NCI-H1417 treated with DMSO at 0.1 percent for 48 hours (cell line): ENCODE measurements at places on chromosomes 16 and 17.
A peak's percentile ranks its signal among the peaks of the same experiment; 100 is the strongest.

DNA sequence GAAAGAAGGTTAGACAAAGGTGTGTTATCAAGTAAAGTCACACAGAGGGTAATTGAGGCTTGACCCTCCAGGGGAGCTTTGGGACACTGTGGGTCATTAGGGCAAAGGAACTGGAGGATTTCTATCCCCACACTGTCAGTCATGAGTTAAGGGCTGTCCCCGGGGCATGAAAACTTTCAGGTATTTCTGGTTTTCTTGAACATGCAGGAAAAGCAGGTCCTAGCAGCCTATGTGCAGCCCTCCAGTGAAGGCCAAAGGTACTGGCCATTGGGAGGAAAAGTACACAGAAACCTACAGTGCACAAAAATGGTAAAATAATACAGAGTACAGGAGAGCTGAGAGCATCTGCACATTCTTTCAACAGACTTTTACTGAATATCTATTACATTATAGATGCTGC is 44.4 kb upstream of the SCNN1B start:
- no peak for DNase-seq

DNA sequence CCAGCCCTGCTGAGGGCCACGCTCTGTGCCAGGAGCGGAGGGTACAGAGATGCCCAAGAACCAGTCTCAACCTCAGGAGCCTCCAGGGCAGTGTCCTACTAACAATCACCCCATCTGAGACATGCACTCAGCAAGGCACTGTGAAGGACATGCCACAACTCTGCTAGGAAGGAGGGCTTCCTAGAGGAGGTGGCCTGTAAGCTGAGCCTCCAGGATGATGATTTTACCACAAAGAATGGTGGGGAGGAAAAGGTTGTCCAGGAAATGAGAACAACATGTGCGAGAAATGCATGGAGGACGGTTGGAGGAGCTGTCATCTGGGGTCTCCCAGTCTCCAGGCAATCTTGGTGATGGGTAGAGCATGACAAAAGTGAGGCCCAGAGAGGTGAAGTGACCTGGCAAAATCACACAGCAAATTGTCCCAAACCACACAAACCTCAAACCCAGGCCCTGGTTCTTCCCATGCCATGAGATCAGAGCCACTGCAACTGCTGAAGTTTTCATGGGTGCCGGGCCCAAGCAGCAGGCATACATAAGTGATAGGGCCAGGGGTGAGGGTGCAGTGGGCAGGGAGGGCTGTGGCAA is 30.5 kb downstream of the CNGB1 start:
- no peak for DNase-seq

DNA sequence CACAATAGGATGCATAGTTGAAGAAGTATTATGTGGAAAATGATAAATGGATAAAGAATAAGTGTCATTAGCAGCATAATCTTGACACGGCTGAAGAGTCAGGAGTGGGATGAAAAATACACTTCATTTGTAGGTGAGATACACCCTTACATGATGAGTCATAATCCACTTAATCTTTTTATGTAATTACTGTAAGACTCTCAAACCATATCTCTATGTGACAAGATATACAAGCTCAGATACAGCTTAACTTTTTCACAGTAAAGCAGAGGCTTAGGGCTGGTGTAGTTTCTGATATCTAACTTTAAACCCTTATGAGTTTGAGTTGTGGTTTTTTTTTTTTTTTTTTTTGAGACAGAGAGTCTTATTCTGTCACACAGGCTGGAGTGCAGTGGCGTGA is 101.2 kb downstream of the FTO start:
- no peak for DNase-seq

GRCh38 chr16:89573826-89574680 is 1.5 kb upstream of the CPNE7 start:
- no peak for DNase-seq

- no peak for DNase-seq
Observed at GRCh38 chr17:81332914-81333528, 37.9 kb upstream of the SLC38A10 start.

GRCh38 chr17:71392715-71393567 is 727.9 kb upstream of the SOX9 start:
- DNase-seq, result no peak

DNA sequence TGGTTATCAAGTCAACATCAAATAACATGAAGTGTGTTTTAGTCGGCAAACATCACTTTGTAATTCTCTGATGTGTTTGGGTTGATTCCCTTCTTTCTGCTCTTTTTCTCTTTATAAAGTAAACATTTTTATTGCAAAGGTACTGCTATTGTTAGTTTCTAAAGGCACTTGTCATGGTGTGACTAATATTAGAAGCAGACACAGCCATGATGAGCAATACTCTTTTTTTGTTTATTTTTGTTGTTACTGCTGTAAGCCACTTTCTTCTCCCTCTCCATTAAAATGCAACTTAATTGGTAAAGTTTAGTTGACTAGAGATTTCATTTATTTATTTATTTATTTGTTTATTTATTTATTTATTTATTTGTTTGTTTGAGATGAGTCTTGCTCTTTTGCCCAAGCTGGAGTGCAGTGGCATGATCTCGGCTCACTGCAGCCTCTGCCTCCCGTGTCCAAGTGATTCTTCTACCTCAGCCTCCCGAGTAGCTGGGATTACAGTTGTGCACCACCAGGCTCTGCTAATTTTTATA is 424.7 kb downstream of the WWOX start:
- no peak for DNase-seq

- DNase-seq, result no peak
Observed at GRCh38 chr16:29318037-29318436, 88.5 kb downstream of the NPIPB11 start.

- no peak for DNase-seq
Observed at GRCh38 chr16:89534252-89534756, 26.1 kb downstream of the SPG7 start.

DNA sequence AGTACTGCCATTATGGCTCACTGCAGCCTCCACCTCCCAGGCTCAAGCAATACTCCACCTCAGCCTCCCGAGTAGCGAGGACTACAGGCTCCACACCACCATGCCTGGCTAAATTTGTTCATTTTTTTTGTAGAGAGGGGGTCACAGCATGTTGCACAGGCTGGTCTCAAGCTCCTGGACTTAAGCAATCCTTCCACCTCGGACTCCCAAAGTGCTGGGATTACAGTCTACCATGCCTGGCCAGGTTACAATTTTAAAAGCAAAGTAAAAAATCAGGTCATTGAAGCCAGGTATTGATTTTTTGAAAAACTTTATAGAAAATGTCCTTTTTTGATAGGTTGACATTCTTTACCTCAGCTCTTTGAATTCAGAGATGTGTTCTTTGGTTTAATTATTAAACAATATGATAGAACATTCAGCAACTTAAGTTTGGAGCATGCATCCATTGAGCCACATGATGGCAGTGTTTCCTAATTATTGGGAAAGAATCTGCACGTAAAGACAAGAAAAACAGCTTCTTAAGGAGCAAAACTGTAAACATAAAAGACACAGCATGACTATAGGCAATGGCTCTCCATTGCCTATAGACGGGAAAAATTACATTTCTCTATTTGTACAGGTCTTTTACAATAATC is 1.7 kb upstream of the SLC16A11 start:
- peak; percentile 25 for DNase-seq

- DNase-seq, result no peak
Observed at GRCh38 chr17:27751166-27751565, 49.2 kb downstream of the NOS2 start.

- DNase-seq, result no peak
Observed at GRCh38 chr17:34715504-34715903, 136.1 kb downstream of the TMEM132E start.

- no peak for DNase-seq
Observed at GRCh38 chr16:1050516-1050915, 22.0 kb upstream of the SSTR5 start.

DNA sequence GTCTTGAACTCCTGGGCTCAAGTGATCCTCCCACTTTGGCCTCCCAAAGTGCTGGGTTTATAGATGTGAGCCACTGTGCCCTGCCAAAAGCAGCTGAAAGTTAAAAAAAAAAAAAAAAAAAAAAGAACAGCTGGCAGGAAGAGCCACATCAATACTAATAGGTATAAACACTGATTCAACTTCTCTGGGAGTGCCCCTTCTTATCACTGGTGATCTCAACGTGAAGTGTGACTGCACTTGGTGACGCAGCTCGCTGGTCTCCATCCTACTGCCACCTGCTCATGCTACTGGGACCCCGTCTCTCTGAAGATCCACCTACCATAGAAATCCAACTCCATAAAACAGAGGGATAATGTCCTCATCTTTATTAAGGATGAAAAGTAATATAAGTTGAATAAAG is 40.8 kb downstream of the RNF157 start:
- no peak for DNase-seq

DNA sequence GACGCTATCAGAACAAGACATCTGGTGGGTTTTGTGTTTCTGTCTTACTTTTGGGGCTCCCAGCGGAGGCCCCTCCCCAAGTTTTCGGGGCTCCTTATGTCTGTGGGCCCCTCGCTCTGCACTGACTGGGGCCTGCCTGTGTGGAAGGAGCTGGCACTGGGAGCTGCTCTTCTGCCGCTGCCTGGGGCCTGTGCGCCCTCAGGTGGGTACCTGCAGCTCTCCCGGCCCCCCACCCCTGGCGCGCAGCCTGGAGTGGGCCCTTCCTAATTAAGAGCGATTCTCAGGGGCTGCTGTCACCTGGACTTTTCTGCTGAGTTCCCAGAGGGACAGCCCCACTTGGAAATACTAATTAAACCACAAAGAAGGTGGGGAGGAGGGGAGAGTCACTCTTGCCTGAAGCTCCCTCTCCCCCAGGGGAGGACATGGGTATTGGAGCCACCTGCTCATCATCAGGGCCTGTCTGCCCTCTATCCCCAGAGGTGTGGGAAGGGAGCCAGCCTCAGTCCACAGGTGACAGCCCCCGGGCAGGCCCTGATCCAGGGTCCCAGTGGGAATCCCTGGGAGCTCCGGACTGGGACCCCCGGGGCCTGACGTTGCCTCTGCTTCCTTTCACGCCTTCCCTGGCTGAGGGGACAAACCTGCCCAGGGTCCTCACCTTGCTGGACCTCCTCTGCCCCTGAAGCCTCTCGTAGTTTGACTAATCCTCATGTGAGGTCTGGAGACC is 36.5 kb downstream of the GSE1 start:
- peak; percentile 25 for DNase-seq

DNA sequence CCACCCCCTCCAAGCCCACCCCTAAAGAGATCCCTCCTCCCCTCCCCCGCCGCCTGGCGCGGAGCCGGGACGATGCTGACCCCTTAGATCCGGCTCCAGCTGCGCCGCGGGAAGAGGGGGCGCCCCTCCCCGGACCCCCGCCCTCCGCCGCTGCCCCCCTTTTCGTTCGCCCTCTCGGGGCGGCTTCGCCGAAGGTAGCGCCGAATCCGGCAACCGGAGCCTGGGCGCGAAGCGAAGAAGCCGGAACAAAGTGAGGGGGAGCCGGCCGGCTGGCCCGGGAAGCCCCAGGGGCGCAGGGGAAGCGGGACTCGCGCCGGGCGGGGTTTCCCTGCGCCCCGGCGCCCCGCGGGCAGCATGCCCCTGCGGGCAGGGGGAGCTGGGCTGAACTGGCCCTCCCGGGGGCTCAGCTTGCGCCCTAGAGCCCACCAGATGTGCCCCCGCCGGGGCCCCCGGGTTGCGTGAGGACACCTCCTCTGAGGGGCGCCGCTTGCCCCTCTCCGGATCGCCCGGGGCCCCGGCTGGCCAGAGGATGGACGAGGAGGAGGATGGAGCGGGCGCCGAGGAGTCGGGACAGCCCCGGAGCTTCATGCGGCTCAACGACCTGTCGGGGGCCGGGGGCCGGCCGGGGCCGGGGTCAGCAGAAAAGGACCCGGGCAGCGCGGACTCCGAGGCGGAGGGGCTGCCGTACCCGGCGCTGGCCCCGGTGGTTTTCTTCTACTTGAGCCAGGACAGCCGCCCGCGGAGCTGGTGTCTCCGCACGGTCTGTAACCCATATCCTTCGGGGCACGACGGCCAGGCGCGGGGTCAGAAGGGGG is 623 bp downstream of the CACNA1G start:
- DNase-seq, result no peak

DNA sequence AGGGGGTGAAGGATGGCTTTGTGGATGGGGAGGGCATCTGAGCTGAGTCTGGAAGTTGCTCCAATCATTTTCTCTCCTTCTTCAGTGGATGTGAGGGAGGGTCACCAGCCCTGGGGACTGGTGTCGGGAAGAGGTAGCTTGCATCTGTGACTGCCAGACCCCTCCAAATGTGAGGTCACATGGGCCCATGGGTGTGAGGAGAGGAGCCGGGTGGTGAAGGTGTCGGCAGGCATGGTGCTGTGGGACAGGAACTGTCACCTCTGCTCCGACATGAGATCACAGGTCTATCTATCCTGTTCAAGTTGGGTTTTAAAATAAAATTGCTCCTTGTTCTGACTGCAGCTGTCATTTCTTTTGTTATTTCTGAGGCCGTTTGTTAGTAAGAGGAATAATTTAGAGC is 351.1 kb downstream of the CPPED1 start:
- DNase-seq, result no peak

DNA sequence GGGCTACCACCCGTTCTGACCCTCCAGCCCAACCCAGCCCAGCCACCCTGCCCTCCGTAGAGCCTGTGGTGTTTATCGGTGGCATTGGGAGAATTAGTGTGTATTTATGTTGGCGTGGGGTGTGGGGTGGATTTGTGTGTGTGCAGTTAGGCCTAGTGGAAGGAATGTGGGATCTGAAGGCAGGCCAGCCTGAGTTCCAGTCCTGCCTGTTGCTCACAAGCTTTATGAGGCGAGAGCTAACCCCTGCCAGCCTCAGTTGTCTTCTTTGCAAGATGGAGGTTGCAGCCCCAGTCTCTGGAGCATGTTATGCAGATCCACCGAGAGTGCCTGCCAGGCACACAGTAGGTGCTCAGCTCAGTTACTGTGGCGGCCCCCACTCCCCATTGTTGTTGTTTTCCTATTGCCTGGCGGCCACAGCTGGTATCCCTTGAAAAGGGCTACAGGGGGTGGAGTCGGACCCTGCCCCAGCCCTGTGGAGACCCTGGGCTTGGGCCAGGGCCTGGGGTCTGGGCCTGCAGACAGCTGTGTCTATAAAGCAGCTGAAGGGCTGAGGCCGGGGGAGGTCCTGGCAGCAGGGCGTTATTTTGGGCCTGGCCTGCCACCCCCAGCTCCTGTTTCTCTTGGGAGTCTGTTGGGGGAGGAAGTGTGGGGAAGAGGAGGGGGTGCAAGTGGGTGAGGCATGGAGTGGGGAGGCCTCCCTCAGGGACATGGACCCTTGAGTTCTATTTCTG is 5.1 kb downstream of the ERBB2 start:
- DNase-seq, result no peak

- DNase-seq, result no peak
Observed at GRCh38 chr16:60810250-60810649, 1226.0 kb downstream of the CDH8 start.

- no peak for DNase-seq
Observed at GRCh38 chr17:81074875-81075274, 39.9 kb downstream of the BAIAP2 start.

GRCh38 chr17:65660947-65661346 is 99.5 kb upstream of the AXIN2 start:
- no peak for DNase-seq

DNA sequence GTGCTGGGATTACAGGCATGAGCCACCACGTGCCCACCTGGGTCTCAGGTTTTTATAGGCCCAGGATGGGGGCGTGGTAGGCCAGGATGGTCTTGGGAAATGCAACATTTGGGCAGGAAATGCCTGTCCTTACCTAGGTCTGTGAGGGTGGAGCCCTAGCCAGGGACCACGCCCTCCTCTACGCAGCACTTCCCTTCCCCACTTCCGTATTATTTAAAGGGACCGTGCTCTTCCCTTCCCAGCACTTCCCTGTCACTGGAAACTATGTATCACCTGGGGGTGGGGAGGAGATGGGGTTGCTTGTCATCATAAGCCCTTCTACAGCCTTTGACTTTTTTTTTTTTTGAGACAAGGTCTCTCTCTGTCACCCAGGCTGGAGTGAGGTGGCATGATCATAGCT is 238.9 kb upstream of the NLRP1 start:
- DNase-seq, result no peak
